ENCODE measurements at places on chromosomes 5 and 9.

- DNase-seq, result no peak
Measured at GRCh38 chr5:165508286-165508685, 2002.9 kb downstream of the MAT2B start.

DNA sequence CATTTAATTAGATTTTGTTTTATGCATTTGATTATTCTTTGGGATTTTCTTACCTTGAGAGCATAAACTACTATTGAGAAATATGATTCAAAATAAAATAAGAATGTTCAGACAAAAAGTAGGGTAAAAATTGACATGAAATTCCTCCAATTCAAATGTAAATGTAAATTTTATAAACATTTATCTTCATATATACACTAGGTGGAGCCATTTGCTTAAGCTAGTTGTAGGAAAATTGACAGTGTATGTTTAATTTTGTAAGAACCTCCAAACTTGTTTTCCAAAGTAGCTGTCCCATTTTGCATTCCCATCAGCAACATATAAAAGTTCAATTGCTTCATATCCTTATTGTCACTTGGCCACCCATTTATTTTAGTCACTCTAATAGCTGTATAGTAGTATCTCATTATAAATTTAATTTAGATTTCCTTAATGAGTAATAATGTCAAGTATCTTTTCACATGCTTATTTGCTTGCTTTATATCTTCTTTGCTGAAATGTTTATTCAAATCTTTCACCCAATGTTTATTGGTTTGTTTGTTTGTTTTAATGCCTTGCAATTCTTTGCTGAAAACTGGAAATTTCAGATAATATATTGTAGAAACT, 37.6 kb upstream of the SLCO6A1 start:
- DNase-seq, result no peak

GRCh38 chr9:93244101-93244500, 60.2 kb downstream of the WNK2 start:
- no peak for DNase-seq

GRCh38 chr9:124007565-124008302, 3.8 kb upstream of the LHX2 start:
- no peak for DNase-seq

DNA sequence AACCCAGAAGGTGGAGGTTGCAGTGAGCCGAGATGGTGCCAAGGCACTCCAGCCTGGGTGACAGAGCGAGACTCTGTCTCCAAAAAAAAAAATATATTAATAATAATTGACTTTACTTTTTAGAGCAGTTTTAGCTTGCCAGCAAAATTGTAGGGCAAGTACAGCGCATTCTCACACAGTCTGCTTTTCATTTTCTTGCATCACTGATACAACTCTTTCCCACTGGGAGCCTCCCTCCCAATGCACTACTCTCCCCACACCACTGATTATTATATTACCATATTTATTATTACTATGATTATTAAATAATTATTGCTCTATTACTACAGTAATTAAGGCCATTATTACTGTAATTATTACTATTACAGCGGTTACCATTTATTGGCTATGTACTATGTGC, 212.8 kb downstream of the GNA14 start:
- DNase-seq, result no peak

- DNase-seq, result no peak
Measured at GRCh38 chr9:137171149-137171900, 531 bp downstream of the TMEM210 start.

DNA sequence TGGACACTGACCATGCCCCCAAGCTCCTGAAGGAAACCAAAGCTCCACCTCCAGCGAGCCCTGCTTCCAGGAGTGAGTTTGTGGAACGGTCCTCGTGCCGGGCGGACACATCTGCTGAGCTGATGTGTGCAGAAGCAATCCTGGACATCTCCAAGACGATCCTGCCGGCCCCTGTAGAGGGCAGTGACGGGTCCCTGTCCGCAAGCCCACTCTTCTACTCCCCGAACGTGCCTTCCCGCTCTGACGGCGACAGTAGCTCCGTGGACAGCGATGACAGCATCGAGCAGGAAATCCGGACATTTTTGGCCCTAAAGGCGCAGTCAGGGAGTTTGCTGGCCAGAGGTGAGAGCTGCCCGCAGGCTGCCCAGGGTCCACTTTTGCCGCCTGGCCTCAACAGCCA, 6.2 kb downstream of the PPP1R26 start:
- no peak for DNase-seq

GRCh38 chr5:146395193-146395592, 51.9 kb upstream of the TCERG1 start:
- DNase-seq, result no peak

DNA sequence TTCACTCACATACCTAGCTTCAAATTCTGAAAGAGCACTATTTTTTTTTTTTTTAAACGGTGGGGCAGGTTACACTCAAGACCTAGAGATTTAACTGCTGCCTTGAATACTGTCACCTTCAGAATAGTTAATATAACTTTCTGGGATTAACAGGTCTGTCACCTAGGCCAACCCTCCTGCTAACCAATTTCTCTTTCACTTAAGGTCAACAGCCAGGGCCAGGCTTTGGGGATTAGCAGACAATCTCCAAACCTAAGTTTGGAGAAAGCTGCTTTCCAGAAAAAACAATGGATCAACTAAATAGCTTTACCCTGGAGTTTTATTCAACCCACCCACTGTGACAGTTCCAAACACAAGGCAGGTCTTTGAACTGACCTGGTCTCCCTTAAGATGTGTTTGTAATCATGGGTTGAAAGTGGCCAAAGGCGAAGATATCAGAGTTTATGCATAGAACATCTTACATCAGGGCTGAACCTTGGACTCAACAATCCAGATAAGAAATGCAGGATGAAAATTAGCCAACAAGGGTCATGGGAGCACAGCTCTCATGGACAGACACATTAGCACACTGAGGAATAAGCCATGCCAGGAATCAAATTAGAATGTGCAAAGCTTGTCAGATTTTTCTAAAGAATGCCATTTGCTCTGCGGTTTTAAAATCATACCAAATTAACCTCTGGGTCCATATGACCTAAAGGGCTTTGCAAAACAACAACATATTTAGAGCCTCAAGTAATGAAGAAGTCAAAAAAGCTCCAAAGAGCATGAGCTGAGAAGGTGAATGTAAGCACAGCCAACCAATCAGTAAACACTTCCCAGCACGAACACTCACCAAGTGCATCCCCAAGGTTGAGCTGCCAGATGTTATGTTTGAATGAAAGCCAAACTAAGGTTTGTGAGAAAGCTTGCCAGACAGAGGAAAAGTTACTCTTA, 538.5 kb upstream of the DMAC1 start:
- peak; percentile 66 for DNase-seq

DNA sequence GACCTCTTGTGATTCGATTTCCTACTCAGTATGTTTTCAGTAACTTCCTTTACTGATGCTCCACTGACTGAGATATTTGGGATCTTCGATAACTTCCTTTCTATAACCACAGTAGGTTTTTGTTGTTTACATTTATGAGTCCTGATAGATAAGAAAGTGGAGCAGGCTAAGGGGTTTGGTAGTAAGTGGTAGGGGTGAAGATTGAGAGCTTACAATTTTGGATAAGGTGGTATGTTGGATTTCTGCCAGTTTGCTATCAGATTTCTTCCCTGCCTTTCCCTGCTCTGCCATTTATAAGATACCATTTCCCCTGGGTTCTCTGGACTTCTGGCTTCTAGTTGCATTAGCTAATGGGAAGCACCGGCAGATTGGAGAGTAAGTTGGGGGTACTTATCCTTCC, 7.9 kb upstream of the NDUFS4 start:
- DNase-seq, result no peak

DNA sequence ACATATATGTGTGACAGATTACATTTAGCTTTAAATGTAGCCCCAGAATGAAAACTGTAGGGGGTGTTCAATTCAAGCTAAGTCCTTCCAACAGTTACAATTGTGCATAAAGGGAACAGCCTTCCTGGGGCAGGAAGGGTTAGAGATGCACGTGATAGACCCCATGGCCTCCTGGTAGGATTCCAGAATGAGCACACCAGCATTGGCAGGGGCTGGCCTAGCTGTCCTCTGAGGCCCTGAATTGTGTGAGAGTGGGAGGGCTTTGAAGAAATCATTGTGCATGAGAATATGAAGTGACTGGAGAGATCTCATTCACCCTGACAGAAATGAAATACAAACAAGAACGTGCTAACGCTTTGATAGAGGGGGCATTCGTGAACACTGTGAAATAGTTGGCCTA, 663.8 kb upstream of the KLF4 start:
- no peak for DNase-seq

Measured in retinal pigment epithelial cell (primary cell).